Fibroblast of lung (primary cell): ENCODE measurements at places on chromosomes 1 and 21. TPM values are rescaled to one million over a fixed set of nuclear protein-coding genes. Genes with fewer than 3 reads are reported as not detected.

SLAMF7 gene
- total RNA-seq, result not detected in 2 replicates

SLC35D1 gene
- 16.2 and 20.3 TPM in 2 replicates for total RNA-seq

- peak; percentile 59 for DNase-seq
Observed at GRCh38 chr1:66752000-66752592, at the start of gene DYNLT5. Gene DYNLT5, plus strand, starts transcription at chr1:66752459. Its CDS starts 2,200 bp downstream, at chr1:66754659.

GRCh38 chr1:30489737-30490389 is 233.5 kb downstream of the MATN1 start:
- DNase-seq, result no peak

- DNase-seq, result no peak
Observed at GRCh38 chr1:165560883-165561656, 17.3 kb downstream of the LRRC52 start.

DNA sequence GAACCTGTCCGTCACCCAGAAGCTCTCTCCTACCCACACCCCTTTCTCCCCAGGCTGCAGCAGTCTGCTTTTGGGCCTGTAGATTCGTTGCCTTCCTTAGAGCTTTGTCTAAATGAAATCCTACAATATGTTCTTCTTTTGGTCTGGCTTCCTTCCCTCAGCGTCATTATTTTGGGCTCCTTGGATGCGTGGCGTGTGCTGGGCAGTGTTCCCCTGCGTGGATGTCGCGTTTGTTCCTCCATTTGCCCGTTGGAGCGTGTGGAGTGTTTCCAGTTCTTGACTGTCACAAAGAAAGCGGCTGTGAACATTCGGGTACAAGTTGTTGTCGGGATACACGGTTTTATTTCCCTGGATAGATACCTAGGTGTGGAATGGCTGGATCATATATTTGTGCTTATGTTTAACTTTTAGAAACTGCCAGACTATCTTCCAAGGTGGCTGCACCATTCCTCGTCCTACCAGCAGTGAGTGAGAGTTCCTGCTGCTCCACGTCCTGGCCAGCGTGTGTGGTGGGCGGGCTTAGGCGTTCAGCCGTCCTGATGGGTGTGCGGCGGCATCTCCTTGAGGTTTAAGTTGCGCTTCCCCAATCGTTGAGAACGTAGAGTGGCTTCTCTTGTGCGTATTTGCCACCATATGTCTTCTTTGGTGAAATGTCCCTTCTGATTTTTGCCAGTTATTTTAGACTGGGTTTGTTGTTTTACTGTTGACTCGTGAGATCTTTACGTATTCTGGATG is 31.7 kb downstream of the SKI start:
- DNase-seq, result no peak

DNA sequence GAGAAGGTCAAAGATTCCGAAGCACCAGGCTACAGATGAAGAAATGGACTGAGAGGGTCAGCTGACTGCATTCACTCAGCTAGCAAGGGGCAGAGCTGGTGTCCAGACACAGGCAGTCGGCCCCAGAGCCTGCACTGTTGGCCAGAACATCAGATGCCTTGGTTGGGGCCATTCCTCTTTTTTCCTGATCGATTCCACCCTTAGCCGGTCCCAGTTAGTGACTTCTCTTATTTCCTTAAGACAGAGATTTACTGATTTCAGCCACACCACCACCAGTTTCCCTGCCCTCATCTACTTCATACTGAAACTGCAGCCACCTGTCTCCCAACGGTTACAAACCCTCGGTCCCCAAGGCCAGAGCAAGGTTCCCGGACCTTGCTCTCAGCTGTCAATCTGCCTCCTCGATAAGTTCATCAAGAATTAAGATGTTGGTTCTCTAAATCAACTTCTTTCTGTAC is 11.5 kb downstream of the CD58 start:
- no peak for DNase-seq

DNA sequence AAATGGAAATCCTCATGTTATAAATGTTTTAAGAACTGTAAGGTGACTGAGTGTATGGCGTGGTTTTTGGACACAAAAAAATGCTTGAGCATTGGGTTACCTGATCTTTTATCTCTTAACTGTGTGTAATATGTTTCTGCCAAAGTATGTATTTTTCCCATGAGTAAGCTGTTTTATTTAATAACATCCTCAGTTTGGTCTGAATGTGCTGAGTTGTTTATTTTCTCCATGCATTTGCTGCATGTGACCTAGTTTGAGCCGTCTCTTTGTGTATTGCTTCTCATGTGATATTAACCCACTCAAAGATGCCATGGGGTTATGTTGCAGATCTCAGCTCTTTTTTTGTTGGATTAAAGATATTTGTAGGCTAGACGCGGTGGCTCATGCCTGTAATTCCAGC is 6.1 kb upstream of the LYPLA2 start:
- DNase-seq, result no peak
